Stimulated activated CD8-positive, alpha-beta memory T cell treated with anti-CD3 and anti-CD28 coated beads, Interleukin-7, amount 100 ng/mL, for 1 hour (primary cell): ENCODE measurements at places on chromosomes 3 and 15.

DNA sequence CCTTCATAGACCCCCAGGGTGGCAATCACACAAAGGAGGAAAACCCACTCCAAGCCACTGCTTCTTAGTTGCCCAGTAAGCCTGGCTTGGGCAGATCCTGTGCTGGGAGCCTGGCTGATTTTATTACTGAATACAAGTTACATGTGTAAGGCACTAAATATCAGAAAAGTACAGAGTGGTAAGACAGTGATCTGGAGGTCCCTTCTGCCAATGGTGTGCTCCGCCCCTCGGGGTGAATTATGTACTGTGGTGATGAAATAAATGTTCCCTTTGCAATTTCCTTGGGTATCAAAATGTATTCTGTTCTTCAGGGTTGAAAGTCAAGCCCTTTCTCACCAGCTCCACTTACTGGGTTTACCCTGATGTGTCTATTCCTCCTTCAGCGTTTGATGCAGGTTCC lies 38.8 kb downstream of the EID1 start:
- DNase-seq = no peak

DNA sequence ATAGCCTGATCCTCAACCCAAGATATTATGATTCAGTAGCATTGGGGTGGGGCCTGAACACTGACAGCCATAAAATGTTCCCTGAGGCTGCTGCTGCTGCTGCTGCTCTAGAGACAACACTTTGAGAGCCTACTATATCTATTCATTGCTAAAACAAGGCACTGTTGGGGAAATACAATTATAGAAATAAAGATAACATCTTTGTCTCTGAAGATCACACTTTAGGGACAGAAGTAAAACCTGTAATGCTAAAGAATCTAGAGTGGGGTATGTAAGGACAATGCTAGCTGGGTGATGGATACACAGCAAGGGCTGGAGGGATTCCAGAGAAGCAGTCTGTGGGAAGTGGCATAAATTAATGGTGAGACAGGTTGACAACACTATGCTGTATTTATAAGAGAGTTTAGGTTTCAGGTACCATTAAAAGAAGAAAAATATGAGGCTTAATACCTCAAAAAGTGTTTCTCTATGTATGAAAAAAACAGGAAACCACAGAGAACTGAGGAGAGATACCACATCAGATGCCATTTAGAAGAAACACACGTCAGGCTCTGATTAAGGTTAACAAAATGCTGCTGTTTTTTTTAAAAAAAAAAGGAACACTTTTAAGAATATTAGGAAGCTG lies 115.9 kb downstream of the CBLB start:
- DNase-seq = no peak

GRCh38 chr3:120536642-120537041 lies 59.5 kb upstream of the NDUFB4 start:
- DNase-seq = no peak

- no peak for DNase-seq
Measured at GRCh38 chr3:148366743-148367410, 330.8 kb upstream of the AGTR1 start.

GRCh38 chr3:50264964-50265485 lies 3.9 kb upstream of the SEMA3B start:
- no peak for DNase-seq

DNA sequence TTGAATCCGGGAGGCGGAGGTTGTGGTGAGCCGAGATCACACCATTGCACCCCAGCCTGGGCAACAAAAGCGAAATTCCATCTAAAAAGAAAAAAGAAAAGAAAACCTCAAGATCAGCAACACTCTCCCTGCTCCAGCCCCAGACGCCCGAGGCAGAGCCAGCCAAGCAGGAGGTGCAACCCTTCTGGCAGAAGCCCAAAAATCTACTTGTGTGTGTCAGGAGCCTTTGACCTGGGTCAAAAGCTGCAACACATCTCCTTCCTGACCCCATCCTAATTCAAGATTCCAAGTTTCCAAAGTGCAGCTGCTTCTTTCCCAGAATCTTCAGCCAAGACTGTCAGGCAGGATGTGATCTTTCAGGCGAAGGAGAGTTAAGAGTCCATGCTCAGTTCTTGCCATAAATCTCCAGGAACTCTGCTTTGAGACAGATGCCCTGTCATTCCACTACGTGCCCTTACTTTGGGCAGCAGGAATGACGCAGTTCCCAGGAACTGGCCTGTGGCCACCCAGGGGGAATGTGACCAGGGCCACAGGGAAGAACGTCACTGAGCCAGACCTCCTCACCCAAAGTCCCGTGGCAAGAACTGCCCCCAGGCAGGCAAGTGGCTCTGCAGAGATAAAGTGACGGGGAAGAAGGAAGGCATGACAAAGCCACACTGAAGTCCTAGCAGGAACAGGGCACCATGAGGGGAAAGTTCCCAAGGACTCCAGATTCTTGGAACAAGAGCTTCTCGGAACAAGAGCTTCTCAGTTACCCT lies 39.4 kb downstream of the SH3BP5 start:
- no peak for DNase-seq

- no peak for DNase-seq
Measured at GRCh38 chr3:160296591-160296990, 71.4 kb downstream of the C3orf80 start.

GRCh38 chr3:40511031-40511718 lies 5.3 kb downstream of the ZNF620 start:
- DNase-seq = no peak

DNA sequence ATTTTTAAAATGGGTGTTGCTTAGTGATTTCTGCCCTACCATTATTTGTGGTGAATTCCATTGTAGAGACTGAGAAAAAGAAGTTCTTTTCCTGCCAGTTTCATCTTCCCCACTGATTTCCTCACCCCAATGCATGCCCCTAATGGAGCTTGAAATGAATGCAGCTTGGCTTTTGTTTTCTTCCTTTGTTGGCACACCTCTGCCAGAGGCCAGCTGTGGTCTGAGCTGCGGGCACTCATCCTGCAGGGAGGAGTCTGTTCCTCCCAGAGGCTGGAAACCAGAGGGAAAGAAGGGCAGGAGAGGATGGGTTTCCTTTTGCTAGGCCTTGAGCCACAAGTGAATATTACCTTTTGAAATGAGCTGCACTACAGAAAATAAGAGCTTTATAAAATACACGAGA lies 9.3 kb upstream of the ST8SIA2 start:
- no peak for DNase-seq

DNA sequence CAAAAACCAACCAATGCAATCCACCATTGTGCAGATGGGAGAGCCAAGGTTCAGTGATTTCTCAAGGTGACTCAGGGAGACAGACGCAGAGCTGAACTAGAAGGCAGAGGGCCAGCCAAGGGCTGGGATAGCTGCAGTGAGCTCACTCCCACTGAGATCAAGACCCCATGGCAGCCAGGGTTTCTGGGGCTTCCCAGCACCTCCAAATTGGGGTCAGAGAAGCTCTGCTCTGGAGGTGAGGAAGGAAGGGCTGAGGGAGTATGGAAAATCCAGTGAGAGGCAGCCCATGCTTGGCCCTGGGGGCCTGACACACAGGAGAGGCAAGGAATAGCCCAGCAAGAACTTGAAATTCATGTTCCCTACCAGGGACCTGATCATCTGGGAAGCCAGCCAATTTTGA lies 61.0 kb downstream of the ISG20 start:
- no peak for DNase-seq

- no peak for DNase-seq
Measured at GRCh38 chr15:81239190-81239589, 42.5 kb downstream of the IL16 start.

GRCh38 chr15:64749167-64749566 lies 26.2 kb downstream of the RBPMS2 start:
- no peak for DNase-seq

GRCh38 chr3:114809668-114810413 lies 337.2 kb downstream of the ZBTB20 start:
- DNase-seq = no peak

GRCh38 chr3:46194868-46195553 lies 13.1 kb downstream of the CCR1 start:
- no peak for DNase-seq

DNA sequence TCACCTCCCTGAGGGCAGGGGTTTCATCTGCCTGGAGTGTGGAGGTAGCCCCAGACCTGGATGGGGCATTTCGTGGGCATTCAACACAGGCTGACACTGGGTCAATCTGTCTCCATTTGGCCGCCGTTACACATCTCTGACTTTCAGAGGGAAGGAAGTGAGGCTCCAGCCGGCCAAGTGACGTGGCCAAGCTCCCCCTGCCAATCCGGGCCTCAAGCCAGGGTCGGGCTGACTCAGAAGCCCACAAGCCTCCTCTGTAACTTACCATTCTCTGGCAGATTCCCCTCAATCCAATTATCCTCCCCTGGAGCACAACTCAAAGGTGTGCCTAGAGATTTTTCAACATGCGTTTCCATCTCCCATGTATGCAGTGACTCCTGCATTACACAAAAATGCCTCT lies 227.6 kb downstream of the KLF13 start:
- no peak for DNase-seq

- DNase-seq = no peak
Measured at GRCh38 chr3:71582612-71583565, 639 bp downstream of the FOXP1 start.

GRCh38 chr3:41176596-41176995 lies 22.7 kb upstream of the CTNNB1 start:
- DNase-seq = no peak

GRCh38 chr15:66942649-66943390 lies 122.6 kb upstream of the SMAD3 start:
- DNase-seq = no peak

GRCh38 chr3:32392536-32393302 lies 1.1 kb downstream of the CMTM7 start:
- no peak for DNase-seq

DNA sequence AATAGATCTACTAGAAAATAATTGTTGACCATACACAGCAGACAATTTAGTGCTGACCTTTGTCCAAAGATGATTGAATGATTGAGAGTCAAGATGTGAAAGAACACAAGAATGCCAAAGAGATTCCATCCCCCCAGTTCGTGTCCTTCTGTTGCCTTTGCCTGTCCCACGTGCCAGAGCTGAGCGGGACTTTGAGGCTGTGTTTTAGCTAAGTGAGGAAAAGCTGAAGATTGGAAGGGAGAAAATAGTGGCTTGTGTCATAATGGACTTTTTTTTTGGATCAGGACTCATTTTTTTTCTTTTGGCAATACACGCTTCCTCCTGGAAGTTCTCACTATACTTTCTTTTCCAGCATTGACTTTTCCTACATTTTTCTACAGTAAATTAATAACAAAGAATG lies 206.6 kb upstream of the MDFIC2 start:
- no peak for DNase-seq

DNA sequence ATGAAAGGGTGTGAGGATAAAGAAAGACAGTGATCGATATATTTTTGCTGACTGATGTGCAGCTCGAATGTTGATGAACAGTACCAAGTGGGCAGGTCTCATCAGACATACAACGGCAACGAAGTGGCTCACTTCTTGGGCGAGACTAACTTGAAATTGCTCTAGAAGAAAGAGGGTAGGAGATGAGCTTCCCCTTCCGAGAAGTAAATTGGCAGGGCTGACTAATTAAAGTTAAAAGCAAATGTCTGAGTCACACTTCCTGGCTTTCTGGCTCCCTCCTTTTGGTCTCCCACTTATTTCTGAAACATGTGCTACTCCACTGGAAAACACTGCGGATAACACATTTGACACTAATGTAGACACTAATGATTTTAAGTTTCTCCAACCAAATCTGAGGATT lies 228.3 kb downstream of the ABHD5 start:
- no peak for DNase-seq

GRCh38 chr15:65653341-65653740 lies 31.6 kb downstream of the SLC24A1 start:
- no peak for DNase-seq

DNA sequence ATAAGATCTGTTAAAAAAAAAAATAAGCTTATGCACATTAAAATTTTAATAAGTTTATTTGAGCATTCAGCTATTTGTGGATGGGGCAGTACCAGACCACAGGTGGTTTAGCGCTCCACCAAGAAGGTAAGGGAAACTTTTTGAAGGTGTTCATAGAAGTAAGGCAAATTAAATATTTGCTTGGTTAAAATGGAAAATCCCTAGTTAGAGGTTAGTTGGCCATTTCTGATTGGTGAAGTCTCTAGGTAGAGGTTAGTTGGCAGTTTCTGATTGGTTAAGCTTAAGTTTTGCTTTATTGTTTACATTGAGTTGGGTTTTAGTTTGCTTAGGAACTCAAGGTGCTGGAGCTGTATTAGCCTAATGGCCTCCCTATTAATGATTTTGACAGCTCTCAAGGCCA lies 30.7 kb downstream of the SCN11A start:
- DNase-seq = no peak

- DNase-seq = no peak
Measured at GRCh38 chr15:59830098-59830497, 141.0 kb upstream of the BNIP2 start.

DNA sequence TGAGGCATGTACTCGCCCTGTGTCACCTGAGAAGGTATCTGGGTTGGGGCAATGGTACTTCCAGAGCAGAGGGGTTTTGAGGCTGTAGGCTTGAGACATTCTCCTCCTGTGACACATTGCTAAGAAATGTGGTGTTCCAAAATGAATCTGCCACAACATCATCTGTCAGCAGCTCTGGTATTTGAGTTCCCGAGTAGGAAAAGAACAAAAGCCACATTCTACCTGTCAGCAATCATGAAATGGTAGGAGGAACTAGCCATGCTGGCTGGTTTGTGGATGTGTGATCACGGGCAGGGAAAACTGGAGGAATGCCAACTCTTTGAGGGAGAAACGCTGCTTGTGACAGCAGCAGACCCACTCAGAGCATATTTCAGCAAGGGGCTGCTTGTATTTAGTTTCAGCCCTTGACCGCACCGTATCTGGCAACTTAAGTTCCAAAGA lies 579.4 kb upstream of the TBL1XR1 start:
- no peak for DNase-seq

DNA sequence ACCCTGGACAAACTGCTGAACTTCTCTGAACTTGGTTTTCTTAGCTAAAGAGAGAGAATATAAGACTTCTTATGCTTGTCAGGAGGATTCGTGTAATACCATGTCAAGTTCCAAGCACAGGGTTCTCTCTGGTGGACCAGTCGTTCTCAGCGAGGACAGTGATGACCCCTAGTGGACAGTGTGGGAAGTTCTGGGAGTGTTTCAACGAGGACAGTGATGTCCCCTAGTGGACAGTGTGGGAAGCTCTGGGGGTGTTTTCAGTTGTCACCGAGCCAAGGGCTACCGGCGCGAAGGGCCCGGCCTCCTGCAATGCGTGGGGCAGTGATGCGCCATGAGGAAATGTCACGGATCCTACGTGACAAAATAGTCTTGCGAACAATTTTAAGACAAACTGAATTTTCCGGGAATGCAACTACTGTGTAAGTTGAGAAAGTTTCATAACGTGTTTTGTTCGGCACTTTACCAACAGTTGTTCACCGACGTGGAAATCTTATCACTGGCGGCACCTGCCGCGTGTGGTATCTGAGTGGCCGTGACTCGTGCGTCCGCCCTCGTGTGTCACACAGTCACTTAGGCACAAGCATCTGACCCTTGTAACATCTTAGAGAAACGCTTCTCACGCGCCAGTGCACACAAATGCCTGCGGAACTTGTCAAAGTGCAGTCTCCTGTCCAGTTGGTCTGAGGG lies 39.3 kb upstream of the MUC4 start:
- DNase-seq = peak; percentile 71
